ENCODE measurements at places on chromosomes 13 and 19.

DNA sequence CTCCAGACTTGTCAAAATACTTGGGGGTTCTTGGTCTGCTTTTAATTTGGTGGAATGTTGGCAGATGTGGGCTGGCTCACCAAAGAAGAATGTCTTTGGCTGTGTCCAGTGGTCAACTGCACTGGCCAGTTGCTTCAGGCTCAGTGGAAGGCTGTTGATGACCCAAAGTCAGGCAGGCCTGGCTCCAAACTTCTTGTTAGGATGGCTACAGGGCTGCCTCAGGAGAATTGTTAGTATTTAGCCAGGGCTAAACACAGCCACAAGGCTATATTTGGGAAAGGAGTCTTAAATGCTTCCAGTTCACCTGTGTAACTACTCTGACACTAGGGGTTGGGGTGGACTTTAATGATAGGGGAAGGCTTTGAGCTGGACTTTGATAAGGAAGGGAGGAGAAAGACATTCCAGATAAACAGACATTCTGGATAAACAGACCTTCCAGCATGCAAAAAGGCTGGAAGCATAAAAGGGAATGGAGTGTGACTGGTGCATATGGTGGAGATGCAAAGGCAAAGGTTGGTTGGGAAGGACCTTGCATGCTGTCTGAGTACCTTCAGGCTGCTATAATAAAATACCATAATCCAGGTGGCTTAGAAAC, 116.8 kb downstream of the FOXO1 start:
- DNase-seq = no peak

DNA sequence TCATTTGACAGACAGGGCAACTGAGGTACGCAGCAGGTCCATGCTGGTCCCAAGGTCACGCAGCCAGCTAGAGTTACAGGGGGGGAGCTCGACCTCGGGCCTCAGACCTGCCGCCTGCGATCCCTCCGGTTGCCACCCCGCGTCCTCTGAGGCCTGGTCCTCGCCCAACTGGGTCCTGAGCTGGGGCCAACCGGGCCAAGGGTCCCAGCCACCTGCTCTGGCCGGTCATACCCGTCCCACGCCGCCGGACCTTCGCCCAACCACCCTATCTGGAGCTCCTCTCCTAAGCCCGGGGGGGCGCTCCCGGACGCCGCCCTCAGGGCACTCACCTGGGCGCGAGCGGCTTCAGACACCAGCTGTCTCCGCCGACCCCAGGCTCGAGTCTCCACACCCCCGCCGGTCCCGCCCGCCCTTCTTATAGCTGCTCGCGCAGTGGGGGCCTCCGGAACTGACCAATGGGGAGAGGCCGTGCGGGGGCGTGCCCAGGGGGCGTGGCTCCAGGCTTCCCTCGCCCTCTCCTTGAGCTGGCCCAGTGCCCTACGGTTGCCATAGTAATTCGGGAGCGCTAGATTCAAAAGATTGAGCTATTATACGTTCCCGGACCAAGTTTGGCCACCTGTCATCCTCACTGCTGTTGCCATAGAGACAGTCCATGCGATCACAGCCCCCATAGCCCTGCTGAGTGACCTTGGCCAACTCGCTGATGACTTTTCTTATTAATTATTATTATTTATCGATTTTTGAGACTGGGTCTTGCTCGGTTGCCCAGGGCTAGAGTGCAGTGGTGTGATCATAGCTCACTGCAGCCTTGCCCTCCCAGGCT, at the start of gene PLIN5:
PLIN5 (minus strand) TSS at position 389 of the 823 bp plus-strand sequence. CDS start 1,150 bp downstream, outside the sequence.
- peak; percentile 15 for DNase-seq

DNA sequence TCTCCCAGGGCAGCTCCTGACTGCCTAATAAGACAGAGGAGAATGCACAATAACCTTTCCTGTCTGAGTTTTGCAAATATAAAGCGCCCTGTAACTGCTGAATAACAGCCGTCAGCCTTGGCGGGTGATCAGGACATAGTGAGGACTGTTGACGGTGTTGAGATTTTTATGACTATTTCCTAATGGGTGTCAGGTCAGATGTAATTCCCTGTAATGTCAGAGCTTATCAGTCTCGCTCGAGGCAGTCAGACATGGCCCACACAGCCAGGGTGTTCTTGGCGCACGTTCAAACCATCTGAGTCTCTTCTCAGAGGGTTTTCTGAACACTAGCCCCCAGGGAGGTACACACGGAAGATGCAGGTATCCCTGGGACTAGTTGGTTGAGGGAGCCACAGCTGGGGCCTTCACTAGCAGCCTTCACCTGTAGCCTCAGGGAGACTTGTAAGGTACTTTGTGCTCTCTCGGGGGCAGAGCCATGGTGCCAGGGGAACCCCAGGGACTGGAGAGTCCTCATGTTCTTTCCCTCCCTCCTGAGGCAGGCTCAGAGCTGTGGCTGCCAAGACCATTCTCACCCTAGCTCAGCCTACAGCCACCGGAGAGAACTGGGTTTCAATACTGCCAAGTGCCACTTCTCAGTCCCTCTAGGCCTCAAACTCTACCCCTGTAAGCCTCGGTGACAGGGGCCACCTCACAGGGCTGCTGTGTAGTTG, 213.1 kb downstream of the UQCRFS1 start:
- DNase-seq = no peak

DNA sequence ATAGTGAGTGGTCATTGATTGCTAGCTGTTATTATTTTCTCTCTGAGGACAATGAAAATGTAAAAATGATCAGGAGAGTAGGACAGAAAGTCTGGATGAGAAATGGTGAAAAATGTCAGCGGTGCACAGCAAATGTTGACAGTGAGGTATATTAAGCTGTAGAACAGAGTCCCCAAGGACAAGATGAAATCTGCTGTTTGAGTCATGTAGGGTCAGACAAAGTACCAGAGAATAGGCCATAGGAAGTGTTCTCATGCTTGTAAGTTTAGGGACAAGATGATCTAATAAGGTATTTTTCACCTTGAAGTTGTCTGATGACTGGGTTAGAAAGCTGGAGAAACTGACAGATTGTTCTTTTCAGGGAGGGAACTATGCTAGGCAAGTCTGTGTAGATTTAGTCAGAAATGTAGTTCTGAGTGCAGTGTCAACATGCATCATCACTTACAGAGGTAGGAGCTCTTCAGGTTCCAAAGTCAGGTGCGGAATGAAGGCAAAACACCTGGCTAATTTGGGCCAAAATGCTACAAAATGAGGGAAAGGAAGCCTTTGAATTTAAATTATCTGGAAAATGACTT, 369.3 kb downstream of the DLEU7 start:
- DNase-seq = no peak

GRCh38 chr13:31930490-31930889, 101.1 kb upstream of the FRY start:
- DNase-seq = no peak

DNA sequence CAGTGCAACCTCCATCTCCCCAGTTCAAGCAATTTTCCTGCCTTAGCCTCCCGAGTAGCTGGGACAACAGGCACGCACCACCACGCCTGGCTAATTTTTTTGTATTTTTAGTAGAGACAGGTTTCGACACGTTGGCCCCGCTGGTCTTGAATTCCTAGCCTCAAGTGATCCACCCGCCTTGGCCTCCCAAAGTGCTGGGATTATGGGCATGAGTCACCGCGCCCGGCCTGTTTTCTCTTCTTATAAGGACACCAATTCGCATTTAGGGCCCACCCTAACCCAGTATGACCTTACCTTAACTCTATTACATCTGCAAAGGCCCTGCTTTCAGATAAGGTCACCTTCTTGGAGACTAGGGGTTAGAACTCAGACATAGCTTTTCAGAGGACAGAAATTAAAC, 35.1 kb downstream of the TMEM161A start:
- no peak for DNase-seq

GRCh38 chr19:30596813-30597399, 224.7 kb downstream of the ZNF536 start:
- DNase-seq = no peak

- DNase-seq = no peak
These were observed 69.0 kb downstream of the COL4A2 start for GRCh38 chr13:110376120-110376519.

GRCh38 chr13:85828094-85828684, 29.0 kb upstream of the SLITRK6 start:
- no peak for DNase-seq

DNA sequence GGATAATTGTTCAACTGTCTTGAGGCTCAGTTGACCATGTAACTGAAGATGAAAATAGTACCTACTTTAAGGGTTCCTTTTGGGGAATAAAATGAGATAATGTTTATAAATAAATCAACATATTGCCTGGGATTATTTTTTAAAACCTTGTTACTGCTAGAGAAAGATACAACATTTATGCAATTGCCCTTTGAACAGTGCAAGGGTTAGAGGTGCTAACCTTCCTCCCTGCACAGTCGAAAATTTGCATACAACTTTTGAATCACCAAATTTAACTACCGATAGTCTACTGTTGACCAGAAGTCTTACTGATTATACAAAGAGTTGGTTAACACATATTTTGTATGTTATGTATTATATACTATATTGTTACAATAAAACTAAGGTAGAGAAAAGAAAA, 750.0 kb downstream of the EFNB2 start:
- DNase-seq = no peak

DNA sequence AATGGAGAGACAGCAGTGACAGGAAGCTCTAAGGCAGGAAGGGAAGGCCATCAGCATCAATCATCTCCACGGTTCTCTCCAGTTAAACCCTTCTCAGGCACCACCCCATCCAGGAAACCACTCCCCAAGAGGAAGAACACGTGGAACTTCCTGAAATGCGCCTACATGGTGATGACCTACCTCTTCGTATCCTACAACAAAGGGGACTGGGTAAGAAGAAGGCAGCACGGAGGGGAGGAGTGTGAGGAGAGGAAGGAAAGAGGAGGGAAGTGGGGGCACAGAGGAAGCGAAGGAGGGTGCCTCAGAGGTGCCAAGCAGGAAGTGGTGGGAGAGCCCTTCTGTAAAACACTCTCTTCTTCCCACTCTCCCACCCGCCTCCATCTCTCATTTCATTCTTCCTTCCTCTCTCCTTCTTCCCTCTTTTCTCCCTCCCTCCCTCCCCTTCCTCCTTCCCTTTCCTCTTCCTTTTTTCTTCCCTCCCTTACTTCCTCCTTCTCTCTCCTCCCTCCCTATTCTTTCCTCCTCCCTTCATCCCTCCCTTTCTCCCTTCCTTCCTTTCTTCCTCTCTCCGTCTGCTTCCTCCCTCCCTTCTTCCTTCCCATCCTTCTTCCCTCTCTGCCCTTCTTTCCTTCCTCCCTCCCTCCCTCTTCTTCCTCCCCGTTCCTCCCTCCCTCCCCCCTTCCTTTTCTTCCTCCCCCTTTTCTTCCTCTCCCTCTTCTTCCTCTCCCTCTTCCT, 12.6 kb downstream of the ZSCAN5A start:
- DNase-seq = no peak

- no peak for DNase-seq
These were observed 498.6 kb downstream of the LIG4 start for GRCh38 chr13:107716741-107717140.

- no peak for DNase-seq
These were observed 75.2 kb downstream of the LRRC63 start for GRCh38 chr13:46286972-46287371.

DNA sequence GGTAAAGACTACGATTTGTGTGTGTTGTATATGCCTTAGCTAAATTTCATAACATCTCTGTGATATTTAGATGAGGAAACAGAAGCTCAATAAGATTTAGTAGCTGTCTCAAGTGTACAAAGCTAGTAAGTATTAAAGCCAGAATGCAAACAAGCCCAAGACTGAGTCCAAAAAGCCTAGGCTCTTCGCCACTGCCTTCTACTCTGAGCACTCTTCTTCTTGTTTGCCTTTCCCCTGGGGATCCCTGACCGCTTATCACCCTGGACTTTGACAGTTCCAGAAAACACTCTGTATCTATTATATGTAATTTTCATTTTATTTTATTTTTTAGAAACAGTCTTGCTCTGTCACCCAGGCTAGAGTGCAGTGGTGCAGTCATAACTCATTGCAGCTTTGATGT, 5.8 kb downstream of the TM9SF2 start:
- DNase-seq = no peak

DNA sequence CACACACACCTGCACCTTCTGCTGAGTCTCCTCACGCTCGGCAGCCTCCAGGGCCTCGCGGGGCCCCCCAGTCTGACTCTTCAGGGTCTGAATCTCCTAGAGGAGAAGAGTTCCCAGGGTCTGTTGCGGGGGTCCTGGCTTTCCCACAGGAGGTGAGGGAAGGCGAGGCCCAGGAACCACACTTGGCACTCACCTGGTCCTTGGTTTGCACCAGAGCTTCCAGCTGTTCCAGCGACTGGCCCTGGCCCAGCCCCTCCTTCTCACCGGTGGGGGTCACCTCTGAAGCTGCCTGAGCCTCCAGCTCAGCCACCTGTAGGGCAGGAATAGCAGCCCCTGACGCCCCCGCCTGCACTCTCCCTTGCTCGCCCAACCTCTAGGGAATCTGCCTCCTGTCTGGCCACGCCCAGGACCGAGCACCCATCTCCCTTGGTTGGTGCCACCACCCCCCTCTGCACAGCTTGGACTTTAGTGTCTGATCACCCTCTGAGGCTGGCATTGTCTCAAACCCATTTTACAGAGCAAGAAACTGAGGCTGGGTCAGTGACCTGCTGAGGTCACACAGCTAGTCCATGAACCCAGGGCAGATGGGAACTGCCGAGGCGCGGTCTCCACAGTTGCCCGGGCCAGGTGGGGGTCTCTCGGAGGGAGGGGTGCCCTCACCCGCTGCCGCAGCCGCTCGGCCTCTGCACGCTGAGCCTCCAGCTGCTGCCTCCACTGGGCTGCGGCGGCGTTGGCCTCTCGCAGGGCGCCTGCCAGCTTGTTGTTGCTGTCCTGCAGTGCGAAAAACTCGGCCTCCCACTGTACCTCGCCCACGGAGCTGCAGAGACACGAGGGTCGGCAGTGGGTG, 9.5 kb downstream of the HOMER3 start:
- no peak for DNase-seq

DNA sequence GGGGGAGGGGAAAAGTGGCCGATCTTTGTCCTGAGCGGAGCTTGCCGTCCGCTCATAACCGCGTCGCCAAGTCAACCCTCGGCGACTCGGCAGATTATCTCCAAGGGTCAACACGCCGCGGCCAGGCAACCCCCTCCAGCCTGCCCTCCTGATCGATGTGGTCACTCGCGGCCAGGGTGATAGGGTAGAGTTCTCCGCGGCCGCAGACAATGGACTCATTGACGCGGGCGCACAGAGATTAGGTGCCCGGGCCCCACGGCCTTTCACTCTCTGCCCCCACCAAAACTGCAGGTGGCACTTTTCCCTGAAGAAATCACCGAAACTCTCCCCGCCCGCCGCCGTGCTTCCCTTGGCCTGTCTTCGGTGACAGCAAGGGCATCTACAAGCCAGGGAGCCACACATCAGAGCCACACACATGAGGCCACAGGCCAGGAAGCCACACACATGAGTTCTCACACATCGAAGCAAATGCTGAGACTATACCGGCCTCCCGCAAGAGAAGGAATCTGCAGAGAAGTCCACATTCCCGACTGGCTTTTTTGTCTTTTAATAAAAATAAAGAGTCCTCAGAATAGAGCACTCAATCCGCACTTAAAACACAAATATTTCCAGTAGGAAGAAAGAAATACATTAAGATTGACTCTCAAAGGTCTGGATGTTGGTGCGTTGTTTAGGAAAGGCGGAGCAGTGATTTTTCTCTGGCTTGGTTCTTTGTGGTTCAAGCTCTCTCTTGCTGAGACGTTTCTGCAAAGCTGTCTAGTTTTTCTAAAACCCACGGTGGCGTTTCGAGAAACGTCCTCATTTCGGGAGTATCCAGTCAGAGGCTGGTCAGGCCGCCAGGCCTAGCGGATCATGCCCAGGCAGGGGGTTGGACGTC, 1.5 kb upstream of the PDX1 start:
- no peak for DNase-seq

- no peak for DNase-seq
These were observed 198.7 kb upstream of the ZNF507 start for GRCh38 chr19:32146664-32147063.

- DNase-seq = no peak
These were observed 730.4 kb downstream of the OLFM4 start for GRCh38 chr13:53759016-53759415.

- DNase-seq = no peak
These were observed 166.5 kb upstream of the GPC6 start for GRCh38 chr13:93060144-93060543.
